Smooth muscle cell of the brain vasculature (primary cell): ENCODE measurements at places on chromosomes 6 and 20.
A peak's percentile ranks its signal among the peaks of the same experiment; 100 is the strongest.

GRCh38 chr6:147238164-147238563 lies 33.9 kb downstream of the STXBP5 start:
- DNase-seq, result no peak

DNA sequence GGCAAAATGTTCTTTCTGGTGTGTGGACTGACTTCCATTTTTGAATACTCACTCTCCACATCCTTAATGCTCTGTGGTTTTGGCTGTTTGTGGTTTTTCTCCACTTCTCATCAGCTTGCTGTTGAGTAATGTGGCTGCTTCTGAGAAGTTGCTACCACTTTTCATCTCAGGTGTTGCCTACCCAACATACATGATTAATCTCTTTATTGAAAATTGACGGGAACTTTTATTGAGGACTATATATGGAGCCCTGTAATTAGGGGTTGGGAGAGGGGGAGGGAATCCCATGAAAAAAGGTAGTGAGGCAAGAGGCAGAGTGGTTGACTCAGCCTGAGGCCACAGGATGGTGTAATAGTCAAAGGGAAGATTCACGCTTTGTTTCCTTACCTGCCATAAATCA lies 17.6 kb downstream of the IL22RA2 start:
- no peak for DNase-seq

GRCh38 chr6:53244958-53245357 lies 96.3 kb upstream of the GCM1 start:
- no peak for DNase-seq

DNA sequence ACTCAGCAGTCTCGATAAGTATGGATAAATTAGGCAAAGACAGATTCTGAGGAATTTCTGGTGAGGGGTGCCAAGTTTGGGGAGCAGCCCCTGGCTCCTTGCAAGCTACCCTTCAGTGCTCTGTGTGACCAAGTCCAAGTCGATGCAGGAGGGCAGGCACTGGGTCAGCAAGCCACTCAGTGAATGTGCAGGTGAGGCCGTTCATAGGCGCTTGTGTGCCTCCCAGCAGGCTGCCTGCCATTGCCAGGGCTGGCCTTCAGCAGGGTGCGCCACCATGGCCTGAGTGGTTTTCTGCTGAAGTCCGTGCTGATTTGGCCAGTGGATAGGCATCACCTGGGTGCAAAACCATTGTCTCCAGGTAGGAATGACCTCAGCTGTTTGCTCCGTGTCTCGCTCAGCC lies 3.3 kb upstream of the GNRH2 start:
- DNase-seq, result no peak

GRCh38 chr6:157486572-157486971 lies 105.6 kb downstream of the ZDHHC14 start:
- no peak for DNase-seq

DNA sequence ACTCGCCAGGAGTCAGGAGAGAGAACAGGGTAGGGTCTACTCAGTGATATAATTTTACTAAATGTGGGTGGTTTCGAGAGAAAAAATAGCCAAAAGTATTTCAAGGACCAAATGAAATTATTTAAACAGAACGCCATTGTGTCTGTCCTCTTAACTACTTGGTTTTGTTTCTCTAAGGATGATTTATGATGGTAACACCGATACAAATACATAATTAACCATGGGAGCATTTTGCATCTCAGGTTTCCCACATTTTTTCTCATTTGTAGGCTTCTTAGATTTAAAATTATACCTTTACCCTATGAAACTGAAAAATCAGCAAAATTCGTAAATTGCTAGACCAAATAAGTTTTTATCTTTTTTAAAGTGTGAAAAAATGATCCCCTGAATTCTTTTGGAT lies 188.2 kb downstream of the ZFP64 start:
- no peak for DNase-seq

DNA sequence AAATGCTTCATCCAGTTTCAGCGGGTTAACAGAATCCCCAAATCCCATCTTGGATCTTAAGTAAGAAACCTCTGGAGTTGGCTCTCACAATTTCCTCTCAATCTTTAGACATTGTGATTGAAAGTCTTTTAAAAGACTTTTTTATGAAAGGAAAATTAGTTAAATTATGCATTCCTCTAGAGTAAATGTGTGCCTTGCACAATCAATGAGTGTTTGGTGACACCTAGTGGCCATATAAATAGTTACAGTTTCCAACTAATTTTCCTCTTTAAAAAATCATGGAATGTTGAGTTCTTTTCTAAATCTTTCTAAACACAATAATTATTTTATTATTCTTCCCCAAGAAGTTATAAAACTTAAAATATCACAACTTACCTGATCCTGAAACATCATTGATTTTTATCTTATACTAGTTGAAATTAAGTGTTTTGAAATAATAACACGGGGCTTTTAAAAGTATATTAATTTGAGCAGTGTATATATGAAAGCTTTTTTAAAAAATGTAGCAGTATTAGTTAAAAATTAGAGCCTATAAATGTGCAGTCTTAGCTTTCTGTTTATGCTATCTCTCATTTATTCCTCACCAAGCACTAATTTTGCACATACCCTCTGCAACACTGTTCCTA lies 66.4 kb downstream of the PKHD1 start:
- DNase-seq, result no peak

DNA sequence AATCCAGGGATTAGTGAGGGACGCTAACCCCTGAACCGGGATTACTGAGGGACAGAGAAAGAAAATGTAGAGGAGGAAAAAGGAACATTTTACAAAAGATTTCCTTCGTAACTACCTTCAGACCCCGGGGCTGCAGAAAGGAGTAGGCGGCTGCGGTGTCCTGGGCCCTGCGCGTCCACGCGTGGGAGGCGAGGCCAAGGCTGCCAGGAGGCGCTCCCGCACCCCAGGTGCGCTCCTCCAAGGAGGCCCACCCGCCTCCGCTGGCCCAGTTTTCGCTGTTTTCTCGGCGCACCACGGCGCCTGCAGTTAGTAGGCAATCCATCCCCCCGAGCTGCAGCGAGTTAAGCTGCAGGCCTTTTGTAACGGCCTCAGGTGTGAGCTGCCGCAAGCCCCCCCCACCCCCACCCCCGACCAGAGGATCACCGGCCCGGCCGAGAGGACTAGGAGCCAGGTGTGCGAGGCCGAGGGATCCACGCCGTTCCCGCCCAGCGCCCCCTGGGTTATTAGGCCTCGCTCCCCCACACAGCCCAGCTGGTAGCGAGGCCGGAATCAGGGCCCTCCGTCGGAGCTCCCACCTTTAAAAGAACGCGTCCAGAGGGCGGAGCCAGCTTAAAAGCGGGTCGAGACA lies 380.3 kb upstream of the ARID1B start:
- DNase-seq, result no peak

- DNase-seq, result peak; percentile 35
Observed at GRCh38 chr6:124772733-124773319, 189.4 kb upstream of the RNF217 start.

DNA sequence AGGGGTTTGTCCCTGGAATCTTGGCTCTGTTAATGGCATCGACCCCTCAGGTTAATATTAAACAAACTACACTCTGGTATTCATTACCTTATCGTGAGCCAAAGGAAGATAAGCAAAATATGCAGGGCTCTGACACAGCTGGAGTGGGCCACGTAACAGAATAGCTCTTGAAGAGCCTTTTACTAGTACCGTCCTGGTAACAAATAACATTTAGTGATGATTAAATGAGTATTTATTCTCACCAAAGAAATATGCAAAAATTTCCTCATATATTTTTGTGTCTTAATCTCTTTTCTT lies 20.1 kb upstream of the UTRN start:
- DNase-seq, result no peak

DNA sequence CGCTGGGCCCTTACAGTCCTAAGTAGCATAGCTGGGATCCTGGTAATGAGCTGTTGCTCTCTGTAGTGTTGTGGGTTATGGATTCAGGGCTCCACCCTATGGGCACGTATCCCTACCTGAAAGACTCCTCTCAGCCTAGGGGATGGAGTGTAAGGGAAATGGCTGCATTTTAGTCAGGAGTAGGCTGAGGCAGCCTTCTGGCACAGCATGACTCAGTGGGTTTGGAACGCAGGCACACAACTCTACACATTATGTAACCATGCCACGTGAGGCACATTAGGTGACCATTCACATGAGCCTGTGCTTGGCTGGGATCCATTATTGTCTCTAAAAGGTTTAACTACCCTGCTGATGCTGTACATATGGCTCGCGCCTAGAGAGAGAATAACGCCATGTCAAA lies 27.8 kb downstream of the HDDC2 start:
- no peak for DNase-seq

GRCh38 chr6:149755300-149756260 lies 6.0 kb downstream of the PCMT1 start:
- no peak for DNase-seq

GRCh38 chr6:21045135-21045700 lies 511.0 kb downstream of the CDKAL1 start:
- no peak for DNase-seq

- DNase-seq, result no peak
Observed at GRCh38 chr6:153616506-153616905, 422.5 kb upstream of the OPRM1 start.

- DNase-seq, result no peak
Observed at GRCh38 chr6:87925373-87926060, 122.1 kb upstream of the SPACA1 start.

DNA sequence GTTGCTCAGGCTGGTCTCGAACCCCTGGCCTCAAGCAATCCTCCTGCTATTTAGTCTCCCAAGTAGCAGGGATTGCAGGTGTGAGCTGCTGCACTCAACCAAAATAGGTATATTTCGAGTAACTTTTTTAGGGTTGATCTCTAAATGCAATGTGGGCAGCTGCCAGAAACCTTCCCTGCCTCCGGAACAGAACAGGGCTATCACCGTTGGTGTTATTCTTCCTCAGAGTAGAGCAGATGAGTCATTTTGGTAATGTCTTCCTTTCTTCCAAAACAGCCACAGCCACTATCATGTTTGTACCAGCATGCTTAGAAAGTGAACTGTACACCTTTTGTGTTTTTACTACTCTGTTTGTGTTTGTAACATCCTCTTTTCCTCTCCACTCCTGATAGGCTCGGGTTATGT lies 44.1 kb downstream of the SNX9 start:
- DNase-seq, result peak; percentile 24

DNA sequence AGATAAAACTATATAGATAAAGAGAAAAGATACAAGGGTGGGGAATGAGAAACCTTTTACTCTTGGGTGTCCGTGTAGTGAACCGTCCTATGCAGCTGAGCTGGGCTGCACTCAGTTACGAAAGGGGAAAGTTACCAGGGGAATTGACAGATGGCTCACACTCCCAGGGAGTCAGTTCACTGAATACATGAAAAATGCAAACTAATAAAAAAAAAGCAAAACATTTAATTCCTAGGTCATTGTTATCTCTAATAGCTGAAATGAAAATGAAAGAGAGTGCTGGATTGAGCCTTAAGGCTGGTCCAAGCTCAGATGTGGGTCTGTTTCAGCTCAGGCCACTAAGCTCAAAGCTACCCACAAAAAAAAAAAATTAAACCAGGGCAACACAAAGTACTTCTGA lies 138.0 kb downstream of the THBS2 start:
- no peak for DNase-seq

- DNase-seq, result no peak
Observed at GRCh38 chr6:127933137-127933536, 32.3 kb upstream of the THEMIS start.

GRCh38 chr6:117676577-117677218 lies 1.4 kb downstream of the NUS1 start:
- DNase-seq, result no peak

DNA sequence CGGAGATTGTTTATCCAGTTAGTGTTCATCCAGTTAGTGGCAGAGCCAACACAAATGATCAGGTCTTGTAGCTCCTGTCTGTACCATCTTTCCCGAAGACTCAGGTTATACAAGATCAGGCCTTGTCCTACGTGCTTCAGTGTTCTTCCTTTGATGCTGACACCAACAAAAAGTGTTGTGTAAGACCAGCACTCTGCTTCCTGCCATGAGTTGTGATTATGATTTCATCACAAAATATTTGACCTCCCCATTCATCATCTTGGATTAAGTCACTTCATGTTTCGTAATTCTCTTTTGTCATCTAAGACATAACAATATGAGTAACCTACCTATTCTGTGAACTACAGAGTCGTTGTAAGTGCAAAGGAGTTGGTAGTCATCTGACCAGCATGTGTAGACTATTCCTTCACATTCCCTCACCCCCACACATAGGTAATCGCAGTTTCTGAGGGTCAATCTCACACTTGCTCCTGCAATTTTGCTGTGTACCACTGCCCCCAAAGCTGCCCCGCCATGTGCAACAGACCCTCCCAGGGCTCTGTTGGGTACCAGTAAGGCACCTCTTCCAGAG lies 135.6 kb upstream of the SLC22A23 start:
- no peak for DNase-seq

DNA sequence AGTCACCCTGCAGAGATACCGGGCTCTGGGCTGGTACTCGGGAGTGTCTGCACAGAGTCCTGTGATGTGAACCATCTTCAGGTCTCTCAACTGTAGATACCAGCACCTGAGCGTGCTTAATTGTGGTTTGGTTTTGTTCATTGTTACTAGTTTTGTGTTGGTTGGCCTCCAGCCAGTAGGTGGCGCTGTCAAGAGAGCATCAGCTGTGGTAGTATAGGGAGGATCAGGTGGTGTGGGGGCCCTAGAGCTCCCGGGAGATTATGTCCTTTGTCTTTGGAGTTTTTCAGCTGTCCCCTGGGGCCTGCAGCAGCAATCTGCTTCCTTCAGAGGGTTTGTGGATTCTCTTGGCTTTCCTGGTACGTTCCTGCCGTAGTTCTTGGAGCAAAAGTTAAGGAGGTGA lies 67.9 kb downstream of the CDYL start:
- DNase-seq, result no peak

GRCh38 chr6:93418408-93419303 lies 703 bp downstream of the EPHA7 start:
- DNase-seq, result no peak

- no peak for DNase-seq
Observed at GRCh38 chr6:33147807-33148666, 44.2 kb downstream of the COL11A2 start.

DNA sequence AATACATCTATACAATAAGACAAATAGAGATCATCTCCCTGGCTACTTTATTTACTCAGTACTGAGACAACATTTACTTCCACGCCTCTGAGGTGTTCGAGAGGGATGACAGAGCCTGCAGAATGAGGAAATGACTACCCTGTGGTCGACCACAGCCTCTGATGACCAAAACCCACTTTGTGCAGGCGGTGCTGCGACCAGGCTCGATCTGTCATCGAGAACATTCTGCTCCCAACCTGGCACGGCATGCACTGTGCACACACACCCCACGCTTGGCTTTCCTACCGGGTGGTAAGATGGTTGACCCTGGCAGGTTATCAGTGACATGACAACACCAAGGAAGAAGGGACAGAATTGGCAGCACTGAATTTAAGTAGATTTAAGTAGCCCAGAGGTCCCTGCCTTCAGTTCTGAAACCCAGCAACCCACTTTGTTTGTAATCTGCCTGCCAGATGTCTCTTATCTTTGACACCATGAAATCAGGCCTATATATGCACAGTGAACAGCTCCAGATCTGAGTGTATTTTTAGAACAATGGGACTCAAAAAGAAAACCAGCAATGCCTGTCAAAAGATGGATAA lies 42.6 kb downstream of the TTI1 start:
- no peak for DNase-seq
